ENCODE measurements at places on chromosomes 16 and 17.

DNA sequence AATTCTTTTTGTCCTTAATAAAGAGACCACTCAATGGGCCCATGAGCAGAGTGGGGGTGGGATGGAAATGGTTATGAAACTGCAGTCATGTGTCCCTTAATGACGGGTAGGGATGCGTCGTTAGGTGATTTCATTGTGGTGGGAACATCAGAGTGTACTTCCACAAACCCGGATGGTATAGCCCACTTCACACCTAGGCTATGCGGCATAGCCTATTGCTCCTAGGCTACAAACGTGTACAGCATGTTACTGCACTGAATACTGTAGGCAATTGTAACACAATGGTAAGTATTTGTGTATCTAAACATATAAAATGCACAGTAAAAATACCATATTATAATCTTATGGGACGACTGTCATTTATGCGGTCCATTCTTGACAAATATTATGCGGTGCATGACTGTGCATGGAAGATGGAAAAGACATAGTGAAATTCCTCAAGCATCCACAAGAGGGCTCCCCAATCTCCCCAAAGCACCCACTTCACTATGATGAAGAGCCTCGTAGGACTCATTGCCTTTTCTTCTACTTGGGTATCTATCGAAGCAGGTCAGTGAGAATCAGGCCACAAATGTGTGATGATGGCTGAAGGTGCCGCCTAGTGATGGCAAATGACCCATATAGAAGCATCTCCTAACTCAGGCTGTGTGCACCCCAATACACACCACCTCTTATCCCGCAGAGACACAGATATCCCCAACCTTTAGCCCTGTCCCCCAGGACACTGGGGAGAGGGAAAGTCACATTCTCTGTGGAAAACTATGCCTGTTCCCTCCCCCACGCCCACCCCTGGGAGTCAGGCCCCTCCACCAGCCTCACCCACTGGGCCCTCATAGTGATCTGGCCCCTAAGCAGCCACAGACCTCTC lies 43.5 kb downstream of the TBX21 start:
- no peak overlapping the region for H3K27ac ChIP-seq
- peaks cover 38% of the 10 kb centered on the region for H3K27me3 ChIP-seq
- H3K4me3 ChIP-seq, result no peak overlapping the region

- H3K27ac ChIP-seq, result peak overlapping the region; percentile 58
- H3K36me3 ChIP-seq, result no peaks in the 10 kb centered on the region
- peaks cover 40% of the 10 kb centered on the region for H3K4me1 ChIP-seq
- DNase-seq, result no peak
- peak overlapping the region; percentile 96 for H3K4me3 ChIP-seq
Observed at GRCh38 chr17:750431-751037, 1.5 kb downstream of the GEMIN4 start.

DNA sequence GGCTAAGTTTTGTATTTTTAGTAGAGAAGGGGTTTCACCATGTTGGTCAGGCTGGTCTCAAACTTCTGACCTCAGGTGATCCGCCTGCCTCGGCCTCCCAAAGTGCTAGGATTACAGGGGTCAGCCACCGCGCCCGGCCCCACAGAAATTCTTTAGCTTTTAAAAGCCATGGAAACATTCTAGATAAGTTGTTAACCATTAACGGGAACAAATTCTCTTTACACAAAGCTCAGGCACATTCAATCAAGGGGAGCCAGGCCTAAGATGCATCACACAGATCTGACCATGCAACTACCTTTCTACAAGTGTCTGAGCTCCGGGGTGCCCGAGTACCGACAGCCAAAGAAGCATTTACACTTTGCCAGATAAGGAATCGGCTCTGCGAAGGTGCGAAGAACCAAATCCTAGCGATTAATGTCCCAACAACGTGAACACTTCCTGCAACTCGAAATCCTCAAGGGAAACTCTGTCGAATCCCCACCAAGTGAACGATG lies 1.0 kb downstream of the EMC8 start:
- peaks cover 63% of the 10 kb centered on the region for H3K36me3 ChIP-seq
- no peak for DNase-seq
- peaks cover 67% of the 10 kb centered on the region for H3K4me1 ChIP-seq
- peak overlapping the region; percentile 89 for H3K4me3 ChIP-seq
- H3K27ac ChIP-seq, result peak overlapping the region; percentile 81

GRCh38 chr16:11234884-11235702 lies 20.9 kb downstream of the SOCS1 start:
- no peak for DNase-seq
- peaks cover 65% of the 10 kb centered on the region for H3K4me1 ChIP-seq
- H3K27me3 ChIP-seq, result no peaks in the 10 kb centered on the region
- H3K27ac ChIP-seq, result peak overlapping the region; percentile 47

GRCh38 chr17:69388822-69389442 lies 25.6 kb upstream of the MAP2K6 start:
- H3K4me3 ChIP-seq, result no peak overlapping the region
- no peak for DNase-seq
- H3K27ac ChIP-seq, result no peak overlapping the region
- H3K27me3 ChIP-seq, result peaks cover 12% of the 10 kb centered on the region
- H3K36me3 ChIP-seq, result no peaks in the 10 kb centered on the region

GRCh38 chr17:12985431-12986293 lies 32.2 kb downstream of the ELAC2 start:
- no peak overlapping the region for H3K4me3 ChIP-seq
- peaks cover 9% of the 10 kb centered on the region for H3K4me1 ChIP-seq
- no peak for DNase-seq
- peaks cover 8% of the 10 kb centered on the region for H3K36me3 ChIP-seq

DNA sequence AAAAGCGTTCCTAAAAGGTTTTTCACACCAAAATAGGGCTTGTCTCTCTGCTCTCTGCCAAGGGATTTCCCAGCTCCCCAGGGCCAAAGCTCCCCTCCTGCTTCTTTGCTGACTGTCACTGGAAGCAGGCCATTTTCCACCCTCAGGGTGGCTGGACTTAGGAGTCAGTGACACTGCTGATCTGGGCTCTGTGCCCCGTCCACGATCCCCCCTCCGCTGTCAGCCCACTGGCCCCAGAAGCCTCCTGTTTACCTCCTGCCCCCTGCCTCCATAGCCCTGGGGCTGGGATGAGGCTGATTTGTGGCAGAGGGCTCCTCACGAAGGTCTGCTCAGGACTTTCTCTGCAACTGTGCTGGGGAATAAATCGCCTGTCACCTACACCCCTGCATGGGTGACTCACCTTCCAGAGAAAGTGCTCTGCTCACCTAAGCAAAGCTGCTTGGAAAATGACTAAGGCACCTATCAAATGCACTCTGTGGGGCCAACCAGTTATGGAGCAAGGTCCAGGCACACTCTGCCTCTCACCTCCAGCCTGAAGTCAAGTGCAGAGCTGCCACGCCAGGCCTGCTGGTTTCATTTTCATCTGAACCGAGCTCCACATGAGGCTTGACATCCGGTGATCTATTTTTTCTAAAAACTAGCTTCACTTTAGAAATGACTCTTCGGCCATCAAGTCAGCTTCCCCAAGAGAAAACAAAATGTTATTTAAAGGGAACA lies 4.9 kb downstream of the MAP3K14 start:
- peak overlapping the region; percentile 98 for H3K27ac ChIP-seq
- no peaks in the 10 kb centered on the region for H3K27me3 ChIP-seq
- peaks cover 30% of the 10 kb centered on the region for H3K36me3 ChIP-seq

- peaks cover 18% of the 10 kb centered on the region for H3K36me3 ChIP-seq
- no peaks in the 10 kb centered on the region for H3K27me3 ChIP-seq
- H3K4me3 ChIP-seq, result peak overlapping the region; percentile 98
- peaks cover 60% of the 10 kb centered on the region for H3K4me1 ChIP-seq
- peak overlapping the region; percentile 88 for H3K27ac ChIP-seq
- DNase-seq, result no peak
Observed at GRCh38 chr17:63840591-63841349, 1.7 kb downstream of the SMARCD2 start.

- peaks cover 73% of the 10 kb centered on the region for H3K27me3 ChIP-seq
- no peak overlapping the region for H3K4me3 ChIP-seq
- H3K4me1 ChIP-seq, result peaks cover 9% of the 10 kb centered on the region
- no peak overlapping the region for H3K27ac ChIP-seq
- DNase-seq, result no peak
Observed at GRCh38 chr17:4782652-4783051, 3.5 kb downstream of the VMO1 start.

DNA sequence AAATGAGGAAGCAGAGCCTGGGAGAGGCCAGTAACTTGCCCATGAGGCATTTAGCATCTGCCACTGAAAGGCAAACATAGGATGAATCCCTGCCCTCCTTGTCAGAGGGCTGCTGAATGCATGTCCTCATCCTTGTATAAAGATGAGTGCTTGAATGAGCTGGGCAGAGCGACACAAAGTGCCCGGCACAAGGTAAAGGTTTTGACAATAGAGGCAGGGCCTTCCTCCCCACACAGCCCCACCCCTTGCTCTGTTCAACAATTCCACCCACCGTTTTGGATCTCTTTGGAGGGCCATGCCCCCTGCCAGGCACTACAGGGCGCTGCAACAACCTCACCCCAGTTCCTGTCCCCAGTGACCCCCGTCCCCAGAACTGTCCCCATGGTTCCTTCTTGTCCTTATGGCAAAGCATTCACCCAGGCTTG lies 1.4 kb upstream of the KRT19 start:
- H3K27ac ChIP-seq, result no peak overlapping the region
- no peak for DNase-seq
- H3K4me1 ChIP-seq, result peaks cover 4% of the 10 kb centered on the region

GRCh38 chr17:17851103-17852002 lies 14.6 kb upstream of the SREBF1 start:
- DNase-seq, result peak; percentile 47
- H3K4me1 ChIP-seq, result peaks cover 52% of the 10 kb centered on the region
- H3K27me3 ChIP-seq, result no peaks in the 10 kb centered on the region
- H3K36me3 ChIP-seq, result no peaks in the 10 kb centered on the region
- peak overlapping the region; percentile 98 for H3K27ac ChIP-seq
- H3K4me3 ChIP-seq, result peak overlapping the region; percentile 82

- H3K27ac ChIP-seq, result no peak overlapping the region
- peak; percentile 50 for DNase-seq
- no peaks in the 10 kb centered on the region for H3K27me3 ChIP-seq
- peaks cover 25% of the 10 kb centered on the region for H3K4me1 ChIP-seq
- H3K4me3 ChIP-seq, result no peak overlapping the region
Observed at GRCh38 chr17:18992454-18993130, 12.0 kb downstream of the FAM83G start.

- DNase-seq, result no peak
- no peak overlapping the region for H3K27ac ChIP-seq
- H3K36me3 ChIP-seq, result no peaks in the 10 kb centered on the region
- H3K4me1 ChIP-seq, result no peaks in the 10 kb centered on the region
- H3K27me3 ChIP-seq, result peaks cover 8% of the 10 kb centered on the region
- H3K4me3 ChIP-seq, result no peak overlapping the region
Observed at GRCh38 chr16:86834451-86835035, 256.2 kb downstream of the FOXL1 start.

GRCh38 chr17:57507828-57508227 lies 237.3 kb downstream of the CCDC182 start:
- H3K4me3 ChIP-seq, result no peak overlapping the region
- peak overlapping the region; percentile 47 for H3K27ac ChIP-seq
- DNase-seq, result no peak
- no peaks in the 10 kb centered on the region for H3K27me3 ChIP-seq
- peaks cover 7% of the 10 kb centered on the region for H3K36me3 ChIP-seq

DNA sequence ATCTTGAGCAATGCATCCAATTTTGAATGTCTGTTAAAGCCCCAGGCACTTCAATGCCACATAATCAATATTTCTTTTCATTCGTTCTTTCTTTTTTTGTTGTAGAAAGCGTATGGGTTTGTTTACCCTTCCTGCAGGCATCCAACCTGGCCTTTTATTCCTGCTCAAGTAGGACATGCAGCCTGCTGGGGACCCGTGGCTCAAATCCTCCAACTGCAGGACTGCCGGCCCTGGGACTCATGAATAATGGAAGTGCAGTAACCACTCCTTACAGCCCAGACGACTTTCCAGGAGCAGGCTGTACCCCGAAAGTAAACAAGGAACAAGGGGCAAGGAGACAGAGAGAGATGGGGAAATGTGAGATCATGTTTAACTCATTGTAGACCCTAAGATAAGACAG lies 126.4 kb downstream of the SALL1 start:
- H3K4me3 ChIP-seq, result no peak overlapping the region
- H3K27ac ChIP-seq, result no peak overlapping the region
- H3K27me3 ChIP-seq, result peaks cover 15% of the 10 kb centered on the region
- H3K36me3 ChIP-seq, result no peaks in the 10 kb centered on the region
- no peak for DNase-seq
- H3K4me1 ChIP-seq, result peaks cover 2% of the 10 kb centered on the region

DNA sequence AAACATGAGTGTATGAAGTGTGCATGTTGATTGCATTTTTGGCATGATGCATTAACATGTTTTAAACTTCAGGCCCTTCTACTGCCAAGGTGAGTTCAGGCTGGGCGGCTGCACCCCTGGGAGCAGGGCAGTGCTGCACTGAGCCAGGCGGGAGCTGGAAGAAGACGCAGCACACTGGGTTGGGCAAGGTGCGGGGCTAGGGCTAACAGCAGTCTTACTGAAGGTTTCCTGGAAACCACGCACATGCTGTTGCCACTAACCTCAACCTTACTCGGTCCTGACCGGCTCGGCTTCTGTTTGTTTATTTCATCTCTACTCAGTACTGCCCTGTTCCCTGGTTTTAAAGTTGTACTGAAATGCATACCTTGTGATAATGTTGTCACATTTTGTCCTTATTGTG lies 61.0 kb downstream of the MAP2K4 start:
- peaks cover 12% of the 10 kb centered on the region for H3K4me1 ChIP-seq
- H3K4me3 ChIP-seq, result no peak overlapping the region
- peak overlapping the region; percentile 35 for H3K27ac ChIP-seq
- no peaks in the 10 kb centered on the region for H3K27me3 ChIP-seq
- H3K36me3 ChIP-seq, result peaks cover 37% of the 10 kb centered on the region

GRCh38 chr17:17736205-17737183 lies 55.2 kb downstream of the RAI1 start:
- no peaks in the 10 kb centered on the region for H3K27me3 ChIP-seq
- peaks cover 57% of the 10 kb centered on the region for H3K4me1 ChIP-seq
- H3K4me3 ChIP-seq, result no peak overlapping the region
- H3K27ac ChIP-seq, result peak overlapping the region; percentile 93
- no peaks in the 10 kb centered on the region for H3K36me3 ChIP-seq
- no peak for DNase-seq

GRCh38 chr16:81004646-81005353 lies 1.9 kb downstream of the CMC2 start:
- peaks cover 51% of the 10 kb centered on the region for H3K4me1 ChIP-seq
- peak; percentile 70 for DNase-seq
- peak overlapping the region; percentile 59 for H3K27ac ChIP-seq
- no peaks in the 10 kb centered on the region for H3K27me3 ChIP-seq
- H3K4me3 ChIP-seq, result peak overlapping the region; percentile 95

DNA sequence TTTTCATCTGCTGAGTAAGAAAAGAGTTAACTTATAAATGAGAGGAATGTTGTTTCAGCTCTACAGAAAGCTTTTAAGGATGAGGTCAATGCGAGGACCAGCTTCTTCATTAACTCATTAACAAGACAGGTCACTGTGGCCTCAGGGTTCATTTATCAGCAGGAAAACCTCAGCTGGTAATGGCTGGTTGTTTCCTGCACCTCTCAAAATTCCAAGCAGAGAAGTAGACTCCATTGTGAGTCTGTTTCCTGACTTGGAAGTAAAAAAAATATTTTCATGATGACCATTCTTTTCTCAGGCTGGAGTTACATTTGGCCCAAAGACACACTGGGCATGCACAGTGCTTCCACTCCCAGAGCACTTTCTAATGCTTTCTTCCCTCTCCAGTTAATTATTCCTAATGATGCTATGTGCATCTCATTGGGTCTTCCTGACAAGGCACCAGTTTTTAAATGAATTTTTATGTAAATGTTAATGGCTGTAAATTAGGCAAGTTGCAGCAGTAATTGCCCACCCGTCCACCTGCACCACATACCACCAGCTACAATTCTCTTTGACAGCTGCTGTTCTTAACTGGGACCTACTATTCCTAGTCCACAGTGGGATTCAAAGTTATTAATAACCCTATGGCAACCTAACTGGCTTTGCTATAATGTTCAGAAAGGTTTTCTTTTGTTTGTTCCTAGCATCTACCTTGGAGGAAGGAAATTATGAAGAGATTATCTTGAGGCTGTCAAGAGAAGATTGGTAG lies 89.5 kb upstream of the BCAR1 start:
- no peak overlapping the region for H3K27ac ChIP-seq
- no peaks in the 10 kb centered on the region for H3K4me1 ChIP-seq
- H3K27me3 ChIP-seq, result no peaks in the 10 kb centered on the region
- DNase-seq, result no peak

Data from naive thymus-derived CD8-positive, alpha-beta T cell (primary cell).